ENCODE measurements at places on chromosomes 5 and 9.

DNA sequence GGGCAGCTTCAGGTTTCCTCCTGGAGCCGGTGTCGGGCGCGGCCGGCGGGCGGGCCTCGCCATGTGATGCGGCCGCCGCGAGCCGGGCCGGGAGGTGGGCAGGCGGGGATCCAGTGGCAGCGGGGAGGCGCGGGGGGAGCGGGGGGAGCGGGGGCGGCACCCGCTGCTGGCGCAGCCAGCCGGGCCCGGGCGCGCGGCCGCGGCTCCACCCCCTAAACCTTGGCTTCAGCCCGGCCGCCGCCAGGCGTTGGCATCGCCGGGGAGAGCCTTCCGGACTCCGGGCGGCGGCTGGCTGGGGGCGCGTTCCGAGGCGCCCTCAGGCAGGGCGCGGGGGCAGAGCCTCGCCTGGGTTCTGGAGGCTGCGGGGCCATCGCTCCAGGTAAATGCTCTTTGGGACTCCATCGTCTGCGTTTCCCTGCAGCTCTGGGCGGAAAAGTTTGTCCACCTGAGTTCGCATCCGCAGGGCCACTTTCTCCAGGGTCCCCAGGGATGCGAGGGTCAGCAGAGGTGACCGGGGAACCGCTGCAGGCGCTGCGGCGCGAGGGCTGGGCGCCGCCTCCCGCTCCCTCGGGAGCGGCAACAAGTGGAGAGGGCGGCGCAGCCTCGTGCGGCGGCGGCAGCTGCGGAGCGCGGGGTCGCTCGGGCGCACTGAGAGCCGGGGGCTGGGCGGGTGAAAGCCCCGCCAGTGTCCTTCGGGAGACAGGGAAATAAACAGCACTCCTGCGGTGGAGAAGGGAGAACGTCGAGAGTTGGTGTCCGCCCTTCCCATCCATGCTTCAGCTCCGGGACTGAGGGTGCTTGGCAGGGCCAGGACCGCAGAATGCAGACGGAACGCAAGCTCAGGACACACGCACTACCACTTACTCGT, at the start of gene ARHGEF28:
Gene ARHGEF28 (plus strand): TSS at position 253 of the 868 bp plus-strand sequence. CDS start 58,656 bp downstream, outside the sequence.
- DNase-seq, result peak; percentile 83

DNA sequence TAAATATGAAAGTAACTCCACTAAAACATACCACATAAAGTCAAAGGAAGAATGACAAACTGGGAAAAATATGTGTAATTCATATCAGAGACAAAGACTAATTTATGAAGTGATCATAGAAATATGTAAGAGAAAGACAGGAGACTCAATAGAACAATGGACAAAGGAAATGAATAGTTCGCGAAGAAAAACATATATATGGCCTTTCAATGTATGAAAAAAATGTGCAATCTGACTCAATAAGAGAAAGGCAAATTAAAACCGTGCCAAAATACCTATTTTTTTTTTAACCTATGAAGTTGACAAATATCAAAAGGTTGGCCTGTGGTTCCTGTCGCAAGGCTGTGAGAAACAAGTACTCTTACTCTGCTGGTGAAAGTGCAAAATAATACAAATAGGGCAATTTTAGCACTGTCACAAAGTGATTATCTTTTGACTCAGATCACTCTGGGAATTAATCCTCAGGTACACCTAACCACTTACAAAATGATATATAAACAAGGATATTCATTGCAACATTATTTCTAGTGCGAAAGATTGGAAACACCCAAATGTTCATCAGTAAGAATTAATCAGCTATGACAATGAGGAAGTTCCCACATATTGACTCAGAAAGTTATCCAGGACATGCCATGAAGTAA, 3.7 kb downstream of the C9 start:
- no peak for DNase-seq

DNA sequence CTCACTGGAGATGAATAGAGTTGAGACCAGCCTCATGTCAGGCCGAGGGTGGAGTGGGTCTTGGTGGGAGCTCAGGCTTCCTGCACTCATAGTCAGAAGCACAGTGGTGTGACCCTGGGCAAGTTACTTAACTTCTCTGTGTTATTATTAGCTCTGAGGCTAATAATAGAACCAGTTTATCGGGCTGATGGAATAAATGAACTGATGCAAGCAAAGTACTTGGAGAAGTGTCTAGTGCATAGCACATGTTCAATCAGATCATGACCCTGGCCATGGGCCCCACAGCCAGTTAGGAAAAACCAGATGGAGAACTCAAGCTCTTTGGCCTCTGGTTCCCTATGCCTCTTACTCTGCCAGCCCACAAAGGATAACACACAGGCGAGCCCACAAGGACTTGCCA, 45.3 kb upstream of the OSMR start:
- DNase-seq, result no peak

DNA sequence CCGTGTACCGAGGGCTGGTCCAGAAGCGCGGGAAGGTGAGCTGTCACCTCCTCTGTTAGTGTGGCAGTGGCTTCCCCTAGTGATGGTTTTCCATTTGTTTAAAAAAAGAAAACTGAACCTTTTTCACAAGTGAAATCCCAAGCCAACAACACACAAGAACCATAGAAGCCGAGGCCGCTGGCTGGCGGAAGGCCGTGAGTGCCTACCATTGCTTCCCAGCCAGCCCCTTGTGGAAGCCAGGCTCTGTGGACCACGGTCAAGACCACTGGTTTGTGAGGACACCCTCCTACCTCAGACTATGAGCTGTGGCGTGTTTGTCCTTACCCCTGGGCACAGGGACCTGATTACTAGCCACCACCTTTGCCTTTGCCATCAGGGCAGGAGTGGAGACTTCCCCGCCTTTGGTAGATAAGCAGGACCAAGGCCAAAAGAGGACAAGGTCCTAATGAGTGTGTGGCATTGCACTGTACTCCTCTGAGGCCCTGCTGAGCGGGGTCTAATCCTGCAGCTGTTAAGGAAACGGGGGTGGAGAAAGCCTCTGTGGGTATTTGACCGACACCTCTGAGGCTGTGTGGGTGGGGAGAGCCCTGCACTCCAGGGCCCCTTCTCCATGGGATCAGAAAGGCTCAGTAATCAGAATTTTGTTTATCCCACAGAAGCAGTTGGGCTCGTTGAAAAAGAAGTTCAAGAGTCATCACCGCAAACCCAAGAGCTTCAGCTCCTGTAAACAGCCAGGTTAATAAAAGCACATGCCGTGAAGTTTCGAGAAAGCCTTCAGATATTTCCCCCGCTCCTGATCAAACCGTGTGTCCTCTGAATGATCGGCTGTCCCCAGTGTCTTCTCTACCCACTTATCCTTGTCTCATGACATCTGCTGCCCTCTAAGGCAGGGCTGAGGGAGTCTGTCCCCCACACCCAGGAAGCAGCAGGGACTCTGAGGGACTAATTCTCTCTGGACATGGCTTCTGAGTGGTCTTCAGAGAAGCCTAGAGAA, 4.3 kb downstream of the SURF2 start:
- DNase-seq, result no peak

DNA sequence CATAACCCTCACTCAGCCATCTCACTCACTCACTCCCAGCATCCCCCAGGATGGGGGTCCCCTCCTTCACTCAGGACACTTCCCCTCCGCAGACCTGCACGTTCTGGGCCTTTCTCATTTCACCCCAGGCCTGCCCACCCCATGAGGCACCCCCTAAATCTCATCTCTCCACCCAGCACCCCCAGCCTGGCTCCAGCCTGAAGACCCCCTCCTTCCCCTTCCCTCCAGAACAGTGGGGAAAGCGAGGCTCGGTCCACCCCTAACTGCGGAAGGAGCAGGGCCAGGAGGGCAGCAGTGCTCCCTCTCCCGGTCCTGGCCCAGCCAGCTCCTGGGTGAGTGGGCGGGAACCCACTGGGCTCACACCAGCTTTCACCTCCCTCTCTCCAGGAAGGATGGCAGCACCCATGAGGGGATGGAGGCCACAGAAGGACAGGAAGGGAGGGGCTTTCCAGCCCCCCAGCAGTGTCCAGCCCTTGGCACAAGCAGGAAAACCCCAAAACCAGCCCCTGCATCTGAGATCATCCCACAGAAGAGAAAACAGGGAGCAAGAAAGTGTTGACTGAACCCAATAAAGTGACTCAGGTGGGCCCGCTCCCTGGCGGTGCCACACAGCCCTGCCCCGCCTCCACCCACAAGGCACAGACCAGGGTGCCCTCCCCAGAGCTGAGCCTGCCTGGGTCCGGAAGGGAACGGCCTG, 55.0 kb downstream of the LRSAM1 start:
- no peak for DNase-seq

DNA sequence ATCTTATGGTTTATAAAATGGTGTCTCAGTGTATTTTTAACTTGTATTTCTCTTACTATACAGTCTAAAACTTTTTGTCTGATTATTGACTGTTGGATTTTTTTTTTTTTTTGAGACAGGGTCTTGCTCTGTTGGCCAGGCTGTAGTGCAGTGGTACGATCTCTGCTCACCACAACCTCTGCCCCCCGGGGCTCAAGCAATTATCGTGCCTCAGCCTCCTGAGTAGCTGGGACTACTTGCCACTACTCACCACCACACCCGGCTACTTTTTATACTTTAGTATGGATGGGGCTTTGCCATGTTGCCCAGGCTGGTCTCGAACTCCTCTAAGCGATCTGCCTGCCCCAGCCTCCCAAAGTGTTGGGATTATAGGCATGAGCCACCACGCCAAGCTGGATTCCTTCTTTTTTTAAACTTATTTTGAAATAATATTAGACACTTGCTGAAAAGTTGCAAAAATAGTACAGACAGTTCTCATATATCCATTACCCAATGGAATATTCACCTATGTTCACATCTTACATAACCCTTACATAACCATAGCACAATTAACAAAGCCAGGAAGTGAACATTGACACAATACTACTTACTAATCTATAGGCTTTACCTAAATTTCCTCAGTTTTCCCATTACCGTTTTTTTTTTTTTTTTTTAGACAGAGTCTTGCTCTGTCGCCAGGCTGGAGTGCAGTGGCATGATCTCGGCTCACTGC, 47.2 kb downstream of the STOM start:
- DNase-seq, result no peak
